ENCODE measurements at places on chromosomes 3 and 15. TPM values are rescaled to one million over a fixed set of nuclear protein-coding genes. Genes with fewer than 3 reads are reported as not detected.

- DNase-seq: no peak
Measured at GRCh38 chr15:33860754-33861153, 107.5 kb upstream of the CHRM5 start.

GRCh38 chr15:81296673-81297072 is 27.3 kb downstream of the STARD5 start:
- DNase-seq: peak; percentile 18

Gene DMXL2
- 105 TPM for total RNA-seq

GRCh38 chr15:31341071-31341470 is 14.4 kb downstream of the KLF13 start:
- no peak for DNase-seq

DNA sequence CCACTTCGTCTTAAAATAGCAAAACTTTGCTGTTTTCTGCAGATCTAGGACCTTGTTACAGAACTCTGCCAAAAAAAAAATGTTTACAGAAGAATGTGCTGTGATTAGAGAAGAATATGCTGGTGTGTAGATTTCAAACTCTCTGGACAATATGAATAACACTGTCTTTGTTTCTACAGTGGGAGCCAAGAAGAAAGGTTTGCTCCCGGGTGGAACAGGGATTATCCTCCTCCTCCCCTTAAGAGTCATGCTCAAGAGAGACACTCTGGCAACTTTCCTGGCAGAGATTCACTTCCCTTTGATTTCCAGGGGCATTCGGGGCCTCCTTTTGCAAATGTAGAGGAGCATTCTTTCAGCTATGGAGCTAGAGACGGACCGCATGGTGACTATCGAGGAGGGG is 27.3 kb downstream of the RBM6 start:
- peak; percentile 83 for DNase-seq

- peak; percentile 81 for DNase-seq
Measured at GRCh38 chr3:16290007-16290826, 25.2 kb downstream of the OXNAD1 start.

DNA sequence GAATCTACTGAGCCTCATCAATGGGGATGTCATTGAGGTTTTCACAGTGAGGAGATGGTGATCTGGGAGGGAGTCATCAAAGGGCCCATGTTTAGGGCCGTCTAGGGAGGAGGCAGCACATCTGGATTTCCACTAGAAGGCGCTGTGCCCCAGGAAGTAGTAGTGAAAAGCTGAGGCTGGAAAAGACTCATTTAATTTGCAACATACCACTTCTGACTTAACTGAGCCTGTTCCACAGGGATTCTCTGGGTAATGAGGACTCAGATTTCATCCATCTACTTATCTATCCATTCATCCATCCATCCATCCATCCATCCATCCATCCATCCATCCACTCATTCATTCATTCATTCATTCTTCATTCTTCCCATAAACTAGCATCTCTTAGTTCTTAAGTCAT is 17.4 kb upstream of the SHF start:
- DNase-seq: peak; percentile 65

GRCh38 chr3:138136201-138136600 is 4.0 kb upstream of the A4GNT start:
- DNase-seq: no peak

Gene ITGA11
- total RNA-seq: 1.8 TPM

Gene TEX55
- total RNA-seq: not detected

DNA sequence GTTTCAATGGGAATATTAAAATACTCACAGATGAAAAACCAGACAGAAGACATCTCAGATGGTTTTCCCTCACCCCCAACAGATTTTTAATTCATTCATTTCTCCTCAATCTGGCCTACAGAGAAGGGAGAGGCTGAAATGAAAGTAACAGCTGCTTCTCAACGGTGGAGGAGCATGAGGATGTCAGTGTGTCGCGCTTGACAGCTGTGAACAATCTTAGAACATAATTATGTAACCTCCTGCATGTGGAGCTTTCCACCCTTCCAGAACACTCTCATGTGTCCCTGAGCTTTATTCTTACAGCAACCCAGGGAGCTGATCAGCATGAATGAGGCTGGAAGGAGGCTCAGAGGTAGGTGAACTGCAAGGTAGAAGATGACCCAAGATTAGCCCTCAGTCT is 52.7 kb downstream of the MB21D2 start:
- peak; percentile 70 for DNase-seq

DNA sequence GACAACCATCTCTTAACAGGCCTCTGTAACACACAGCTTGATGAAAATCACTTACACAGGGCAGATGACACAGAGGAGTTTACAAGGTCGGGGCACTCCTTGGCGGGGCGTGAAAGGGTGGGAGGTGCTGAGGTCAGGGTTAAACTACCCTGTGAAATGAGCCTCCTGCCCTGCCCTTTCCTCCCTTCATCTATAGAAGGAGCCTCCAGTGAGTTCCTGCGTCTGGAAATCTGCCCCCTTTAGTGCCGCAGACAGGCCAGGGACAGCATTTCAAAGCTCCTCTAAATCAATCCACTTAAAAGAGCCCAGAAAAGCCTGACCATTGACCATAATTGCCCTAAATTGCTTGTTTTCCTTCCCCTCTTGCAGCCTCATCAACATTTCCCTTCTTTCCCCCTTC is 1.9 kb downstream of the ROBO1 start:
- peak; percentile 4 for DNase-seq

DNA sequence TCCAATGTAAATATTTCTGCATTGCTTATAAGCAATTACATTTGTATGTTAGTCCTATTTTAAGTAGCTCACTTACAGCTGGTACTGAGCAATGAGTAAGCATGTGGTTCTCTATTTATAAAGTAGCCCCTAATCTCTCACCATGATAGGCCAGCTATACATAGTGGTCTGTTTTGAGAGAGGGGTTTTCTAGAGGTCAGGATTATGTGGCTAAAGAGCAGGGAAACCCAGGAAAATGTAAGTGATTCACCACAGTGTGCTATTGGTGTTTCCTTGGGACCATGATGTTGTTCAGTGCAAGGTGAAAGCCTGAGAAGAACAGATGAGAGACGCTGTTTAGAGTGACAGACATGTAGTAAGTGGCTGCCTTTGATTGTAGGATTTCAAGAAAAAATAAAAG is 26.4 kb downstream of the RBMS3 start:
- no peak for DNase-seq

DNA sequence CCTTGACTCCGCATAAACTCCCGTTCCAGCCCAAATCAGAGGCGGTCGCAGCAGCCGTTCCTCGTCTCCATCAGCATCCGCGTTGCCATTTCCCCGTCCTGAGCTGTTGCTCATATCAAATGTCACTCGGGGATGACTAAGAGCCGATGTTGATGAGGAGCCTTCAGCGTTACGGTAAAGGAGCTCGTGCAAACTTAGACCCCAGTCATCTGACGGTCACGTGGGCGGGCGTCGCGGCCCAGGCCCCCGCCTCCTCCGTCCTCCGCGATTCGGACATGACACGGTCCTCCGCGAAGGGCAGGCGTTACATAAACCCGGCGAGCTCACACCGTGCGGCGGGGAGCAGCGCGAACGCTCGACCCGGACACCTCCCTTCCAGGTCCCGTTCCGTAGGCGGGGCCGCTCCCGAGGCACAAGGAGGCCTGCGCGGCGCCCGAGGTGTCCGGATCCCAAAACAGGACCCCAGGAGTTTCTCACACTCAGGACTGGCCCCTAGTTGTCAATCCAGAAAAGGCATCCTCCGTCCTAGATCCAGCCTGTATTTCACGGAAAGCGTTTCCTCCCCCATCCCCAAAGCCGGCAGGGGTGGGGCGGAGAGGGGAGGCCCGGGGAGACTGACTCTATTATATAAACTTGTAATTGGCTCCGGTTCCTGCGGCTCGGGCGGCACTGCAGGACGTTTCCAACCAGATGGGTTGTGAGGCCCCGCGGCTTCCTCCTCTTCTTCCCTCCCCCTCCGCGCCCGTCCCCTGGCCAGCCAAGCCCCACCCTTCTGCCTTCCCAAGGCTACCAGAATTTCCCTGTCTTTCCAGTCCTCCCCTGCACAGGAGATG is 100.0 kb upstream of the IGF1R start:
- peak; percentile 95 for DNase-seq

DNA sequence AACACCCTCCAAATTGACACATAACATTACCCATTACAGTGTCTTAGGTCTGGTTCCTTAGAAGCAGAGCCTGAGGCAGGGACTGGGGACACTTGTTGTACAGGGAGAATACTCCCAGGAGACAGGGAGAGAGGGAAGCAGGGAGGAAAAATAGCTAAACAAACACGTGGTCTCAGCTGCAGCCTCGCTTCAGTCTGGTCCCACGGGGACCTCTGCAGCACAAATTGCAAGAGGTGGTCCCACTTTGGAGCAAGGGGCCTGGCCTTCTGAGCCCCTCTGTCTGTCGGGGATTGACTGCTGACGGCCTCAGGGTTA is 25.0 kb upstream of the PLA2G4D start:
- no peak for DNase-seq

Gene PAK6
- total RNA-seq: 8.4 TPM

DNA sequence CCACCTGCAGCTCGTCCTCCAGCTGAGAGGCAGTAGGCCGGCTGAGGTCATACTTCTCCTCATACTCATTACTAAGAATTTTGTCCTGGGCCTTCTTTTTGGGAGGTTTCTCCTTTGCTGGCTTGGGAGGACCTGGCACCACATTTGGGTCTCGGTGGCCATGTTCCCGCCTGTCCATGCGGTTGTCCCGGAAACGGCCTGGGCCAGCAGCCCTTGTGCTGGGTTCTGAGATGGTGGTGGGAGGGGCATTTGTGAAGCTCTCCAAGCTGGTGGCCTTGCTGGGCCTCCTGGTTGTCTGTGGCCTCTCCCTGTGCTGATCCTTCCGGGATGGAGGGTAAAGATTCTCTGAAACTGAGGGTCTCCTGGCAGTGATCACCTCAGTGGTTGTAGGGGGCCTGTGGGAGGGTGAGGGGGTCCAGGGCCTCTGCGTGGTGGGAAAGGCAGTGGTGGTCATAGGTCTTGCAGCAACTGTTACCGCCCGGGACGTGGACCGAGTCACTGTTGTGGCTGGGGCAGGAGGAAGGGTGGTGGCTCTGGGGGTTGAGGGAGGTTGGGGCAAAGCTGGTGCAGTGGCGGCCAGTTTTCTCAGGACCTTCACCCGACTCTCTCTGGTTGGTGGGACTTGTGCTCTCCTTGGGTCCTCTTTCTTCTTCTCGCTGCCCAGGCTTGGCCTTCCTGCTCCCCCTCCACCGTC is 2.5 kb downstream of the CCDC80 start:
- no peak for DNase-seq

DNA sequence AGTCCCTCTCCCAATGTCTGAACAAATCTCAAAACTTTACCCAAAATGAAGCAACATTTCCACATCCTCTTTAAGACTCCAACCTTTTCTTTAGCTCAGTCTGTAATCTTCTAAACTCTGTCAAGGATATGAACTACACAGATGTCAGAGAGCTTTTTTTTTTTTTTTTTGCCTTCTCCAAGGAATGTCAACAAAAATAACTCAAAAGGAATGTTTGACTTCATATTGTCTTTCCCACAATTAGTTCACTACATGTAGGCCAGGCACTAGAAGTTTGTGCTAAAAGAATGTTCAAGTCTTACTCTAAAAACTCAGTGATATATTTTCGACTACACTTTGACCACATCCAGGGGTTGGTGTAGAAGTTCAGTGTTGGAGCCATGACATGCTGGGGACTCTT is 37.1 kb downstream of the ADAMTS9 start:
- DNase-seq: no peak

Gene HESX1
- total RNA-seq: 1.9 TPM

Gene IL12A
- 3.3 TPM for total RNA-seq

Gene MESP2
- not detected for total RNA-seq

- DNase-seq: no peak
Measured at GRCh38 chr15:36953346-36953745, 147.0 kb downstream of the MEIS2 start.

DNA sequence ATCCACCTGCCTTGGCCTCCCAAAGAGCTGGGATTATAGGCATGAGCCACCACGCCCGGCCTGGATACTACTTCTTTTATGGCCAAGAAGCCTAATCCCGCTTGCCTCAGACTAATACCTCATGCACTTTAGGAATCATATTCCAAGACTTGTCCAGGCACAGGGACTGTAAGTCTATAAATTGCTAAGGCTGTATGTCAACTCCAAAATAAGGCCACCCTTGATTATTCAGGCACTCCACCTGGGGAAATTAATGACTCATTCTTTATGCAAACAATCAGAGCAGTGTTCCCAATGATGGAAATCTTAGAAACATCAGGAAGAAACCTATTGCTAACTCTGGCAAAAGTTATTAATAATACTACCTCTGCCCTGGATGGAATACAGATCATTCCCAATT is 98.4 kb downstream of the ERC2 start:
- no peak for DNase-seq

- peak; percentile 60 for DNase-seq
Measured at GRCh38 chr15:75785771-75786574, 57.3 kb upstream of the UBE2Q2 start.

DNA sequence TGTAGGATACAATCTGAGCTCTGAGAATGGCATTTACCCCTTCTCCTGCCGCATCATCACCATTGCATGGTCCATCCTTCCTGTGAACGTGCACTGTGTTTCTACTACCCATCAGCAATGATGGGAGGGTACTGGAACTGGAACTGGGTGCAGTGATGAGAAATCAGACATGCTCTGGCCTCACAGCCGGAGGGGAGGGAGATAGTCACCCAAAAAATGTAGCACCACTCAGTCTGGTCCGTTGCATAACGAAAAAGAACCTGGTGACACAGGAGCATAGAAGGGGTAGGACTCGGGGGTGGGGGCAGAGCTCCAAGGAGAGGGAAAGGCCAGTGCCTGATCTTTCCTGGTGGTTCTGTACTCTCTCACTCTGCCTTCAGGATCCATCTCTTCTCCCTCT is 205.0 kb downstream of the RPLP1 start:
- DNase-seq: no peak

Gene ISLR2
- total RNA-seq: 0.31 TPM

DNA sequence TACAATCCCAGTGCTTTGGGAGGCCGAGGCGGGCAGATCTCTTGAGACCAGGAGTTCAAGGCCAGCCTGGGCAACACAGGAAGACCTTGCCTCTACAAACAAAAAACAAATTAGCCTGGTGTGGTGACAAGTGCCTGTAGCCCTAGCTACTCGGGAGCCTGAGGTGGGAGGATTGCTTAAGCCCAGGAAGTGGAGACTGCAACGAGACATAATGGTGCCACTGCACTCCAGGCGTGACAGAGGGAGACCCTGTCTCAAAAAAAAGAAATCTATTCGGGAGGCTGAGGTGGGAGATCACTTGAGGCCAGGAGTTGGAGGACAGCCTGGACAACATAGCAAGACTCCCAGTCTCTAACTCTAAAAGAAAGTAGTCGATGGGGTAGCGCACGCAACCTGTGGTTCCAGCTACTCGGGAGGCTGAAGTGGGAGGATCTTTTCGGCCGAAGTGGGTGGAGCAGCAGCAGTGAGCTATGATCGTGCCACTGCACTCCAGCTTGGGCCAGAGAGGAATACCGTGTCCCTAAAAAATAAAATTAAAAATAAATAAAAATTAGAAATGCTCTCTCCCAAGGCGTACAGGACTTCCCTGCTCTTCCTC is 775 bp downstream of the C3orf33 start:
- no peak for DNase-seq

Gene EHHADH
- 11.1 TPM for total RNA-seq

DNA sequence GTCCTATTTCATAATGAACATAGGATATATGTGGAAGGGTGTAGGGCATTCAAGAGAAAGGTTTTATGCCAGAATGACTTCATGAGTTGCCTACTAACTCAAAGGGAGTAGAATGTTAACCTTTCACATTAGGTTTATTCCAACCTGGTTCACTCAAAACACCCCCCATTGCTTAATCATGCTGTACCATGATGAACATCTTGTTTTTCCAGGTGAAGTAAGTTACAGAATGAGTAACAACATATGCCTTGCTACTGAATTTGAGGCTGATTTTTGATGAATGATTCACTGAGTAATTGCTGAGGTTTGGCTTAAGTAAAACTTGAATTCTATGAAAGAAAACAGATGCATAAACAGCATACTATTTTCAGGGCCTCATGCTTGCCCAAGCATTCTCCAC is 5.9 kb upstream of the CLDN16 start:
- no peak for DNase-seq

Measured in lung (tissue), 17 donors.